B cell (primary cell): ENCODE measurements at places on chromosomes 2 and 18.

GRCh38 chr2:98009887-98010760, 14.4 kb upstream of the TMEM131 start:
- DNase-seq: no peak

DNA sequence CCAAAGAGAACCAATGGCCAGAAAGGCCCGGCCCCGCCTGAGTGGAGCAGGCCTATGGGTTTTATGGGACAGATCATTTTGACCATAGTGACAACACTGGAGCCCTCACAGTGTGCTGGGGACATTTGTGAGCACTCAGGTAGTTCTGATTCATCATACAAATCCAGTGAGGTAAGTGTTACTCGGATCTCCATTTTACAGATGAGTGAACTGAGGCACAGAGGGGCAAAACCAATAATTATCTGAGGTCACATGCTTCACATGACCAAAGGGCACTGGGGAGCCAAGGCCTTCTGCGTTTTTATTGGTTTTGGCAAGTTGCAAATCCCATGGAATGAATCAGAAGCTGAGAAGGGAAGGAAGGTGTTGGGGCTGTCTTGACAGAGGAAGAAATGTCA, 111.5 kb upstream of the MGAT5 start:
- DNase-seq: no peak

DNA sequence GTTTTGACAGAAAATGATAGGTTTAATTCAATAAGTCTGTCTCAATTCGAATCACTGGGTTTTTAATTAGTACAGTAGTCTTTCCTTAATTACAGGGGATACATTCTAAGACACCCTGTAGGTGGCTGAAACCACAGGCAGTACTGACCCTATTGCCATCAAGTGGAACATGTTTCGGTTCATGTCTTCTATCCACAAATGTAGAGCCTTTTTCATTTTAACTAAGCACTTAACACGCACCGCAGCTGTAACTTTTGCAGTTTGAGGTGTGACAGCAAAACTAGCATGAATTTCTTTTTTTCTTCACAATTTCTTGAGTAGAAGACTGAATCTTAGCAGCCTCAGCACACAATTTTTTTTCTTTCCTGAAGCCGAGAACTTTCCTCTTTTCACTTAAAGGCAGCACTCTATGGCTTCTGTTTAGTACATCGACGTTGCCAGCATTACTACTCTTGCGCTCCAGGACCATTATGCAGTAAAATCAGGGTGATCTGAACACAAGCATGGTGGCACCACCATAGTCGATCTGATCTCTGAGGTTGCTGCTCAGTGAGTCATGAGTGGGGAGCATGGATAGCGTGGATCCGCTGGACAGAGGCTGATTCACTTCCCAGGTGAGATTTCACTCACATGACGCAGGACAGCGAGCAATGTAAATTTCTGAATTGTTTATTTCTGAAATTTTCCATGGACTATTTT, 805.1 kb downstream of the RNF144A start:
- DNase-seq: no peak

DNA sequence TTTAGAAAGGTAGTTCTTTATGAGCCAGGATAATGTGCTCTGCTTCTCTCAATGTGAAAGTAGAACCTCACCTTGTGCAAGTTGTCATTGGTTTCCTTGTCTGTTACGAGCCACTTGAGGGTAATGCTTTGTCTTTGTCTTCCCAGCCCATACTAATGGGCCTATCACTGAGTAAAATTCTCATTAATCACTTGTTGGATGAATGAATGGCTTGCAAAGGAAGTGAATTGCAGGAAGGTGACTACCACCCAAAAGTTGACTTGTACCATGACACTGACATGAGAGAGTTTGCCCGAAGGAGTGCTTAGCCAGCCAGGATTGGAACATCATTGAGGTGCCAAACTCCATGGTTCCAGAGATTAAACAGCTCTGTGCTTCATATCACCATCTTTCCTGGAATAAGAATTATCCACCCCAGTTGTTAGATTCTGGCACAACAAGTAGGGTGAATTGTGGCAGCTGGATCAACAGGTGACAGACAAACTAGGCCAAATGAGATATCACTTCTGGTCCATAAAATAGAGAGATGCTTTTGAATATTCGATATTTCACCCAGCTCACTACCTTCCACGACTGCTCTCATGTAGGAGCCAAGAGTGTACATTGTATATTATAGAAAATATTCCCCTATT, 20.5 kb upstream of the CD28 start:
- DNase-seq: no peak

- peak; percentile 67 for DNase-seq
Observed at GRCh38 chr2:236507393-236508085, 62.1 kb upstream of the ACKR3 start.

GRCh38 chr2:215594766-215595165, 158.9 kb upstream of the FN1 start:
- no peak for DNase-seq
